ENCODE measurements at places on chromosomes 7 and 10.

GRCh38 chr7:66927348-66927948 lies 6.4 kb downstream of the TMEM248 start:
- no peak for DNase-seq

- no peak for DNase-seq
Observed at GRCh38 chr7:32058002-32058401, 12.2 kb downstream of the PDE1C start.

- DNase-seq: no peak
Observed at GRCh38 chr10:122678266-122678665, 21.4 kb downstream of the C10orf120 start.

DNA sequence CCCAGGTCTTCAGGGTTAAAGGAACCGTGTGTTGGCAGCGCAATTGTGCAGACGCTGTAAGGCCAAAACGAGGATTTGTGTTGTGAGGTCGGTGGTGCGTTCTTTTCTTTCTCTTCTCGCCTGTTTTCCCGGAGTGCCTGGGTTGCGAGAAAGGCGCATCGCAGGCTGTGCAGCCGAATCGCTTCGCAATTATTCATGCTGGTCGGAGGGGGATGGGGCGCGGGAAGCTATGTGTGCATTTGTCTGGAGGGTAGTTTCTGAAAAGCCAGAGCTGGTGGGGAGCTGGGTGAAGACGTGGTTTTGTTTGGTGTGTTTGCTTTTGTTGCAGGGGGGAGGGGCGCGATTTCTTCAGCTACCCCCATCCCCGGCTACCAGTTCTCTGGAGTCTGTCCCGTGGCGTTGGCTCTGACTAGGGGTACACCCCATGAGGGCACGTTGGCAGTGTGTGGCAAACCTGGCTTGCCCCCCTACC lies 2.1 kb downstream of the MXI1 start:
- DNase-seq: peak; percentile 77

DNA sequence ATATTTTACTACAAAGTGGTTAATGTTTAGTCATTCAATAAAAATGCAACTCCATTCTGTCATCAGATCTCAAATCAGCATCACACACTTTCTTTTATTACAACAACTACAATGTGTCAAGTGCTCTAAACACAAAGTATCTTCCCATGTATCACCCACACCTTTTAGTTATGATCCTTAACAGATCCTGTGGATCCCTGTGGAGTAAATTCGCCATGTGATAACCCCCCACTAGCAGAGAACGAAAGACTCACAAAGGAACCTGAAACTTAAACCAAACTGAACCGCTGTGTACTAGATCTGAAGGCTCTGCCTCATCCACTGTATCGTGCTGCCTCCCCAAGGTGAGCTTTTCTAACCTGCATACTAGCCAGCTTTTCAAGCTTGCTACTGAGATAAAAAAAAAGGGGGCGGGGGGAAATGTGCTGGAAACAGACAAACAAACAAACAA lies 1.7 kb downstream of the DPY19L1 start:
- peak; percentile 76 for DNase-seq

- peak; percentile 84 for DNase-seq
Observed at GRCh38 chr7:140342727-140343514, 55.4 kb downstream of the SLC37A3 start.

GRCh38 chr10:92267343-92267742 lies 23.5 kb downstream of the CPEB3 start:
- no peak for DNase-seq

GRCh38 chr10:124624466-124624865 lies 119.7 kb downstream of the FAM53B start:
- DNase-seq: no peak

DNA sequence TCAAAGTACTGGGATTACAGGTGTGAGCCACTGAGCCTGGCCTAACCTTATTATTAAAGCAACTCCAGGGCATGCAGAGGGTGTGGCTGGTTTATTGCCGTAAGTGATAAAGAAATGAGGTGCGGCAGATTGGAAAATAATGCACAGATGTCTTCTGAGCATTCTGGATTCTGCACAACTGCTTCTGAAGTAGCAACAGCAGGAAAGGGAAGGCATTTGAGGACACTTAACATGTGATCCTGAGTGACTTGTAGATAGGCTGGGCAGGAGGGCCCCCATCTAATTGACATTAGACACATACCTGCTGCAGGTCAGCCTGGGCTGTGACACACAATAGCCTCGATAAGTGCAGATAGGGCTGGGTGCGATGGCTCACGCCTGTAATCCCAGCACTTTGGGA lies 5.6 kb downstream of the RHBDD2 start:
- DNase-seq: no peak

DNA sequence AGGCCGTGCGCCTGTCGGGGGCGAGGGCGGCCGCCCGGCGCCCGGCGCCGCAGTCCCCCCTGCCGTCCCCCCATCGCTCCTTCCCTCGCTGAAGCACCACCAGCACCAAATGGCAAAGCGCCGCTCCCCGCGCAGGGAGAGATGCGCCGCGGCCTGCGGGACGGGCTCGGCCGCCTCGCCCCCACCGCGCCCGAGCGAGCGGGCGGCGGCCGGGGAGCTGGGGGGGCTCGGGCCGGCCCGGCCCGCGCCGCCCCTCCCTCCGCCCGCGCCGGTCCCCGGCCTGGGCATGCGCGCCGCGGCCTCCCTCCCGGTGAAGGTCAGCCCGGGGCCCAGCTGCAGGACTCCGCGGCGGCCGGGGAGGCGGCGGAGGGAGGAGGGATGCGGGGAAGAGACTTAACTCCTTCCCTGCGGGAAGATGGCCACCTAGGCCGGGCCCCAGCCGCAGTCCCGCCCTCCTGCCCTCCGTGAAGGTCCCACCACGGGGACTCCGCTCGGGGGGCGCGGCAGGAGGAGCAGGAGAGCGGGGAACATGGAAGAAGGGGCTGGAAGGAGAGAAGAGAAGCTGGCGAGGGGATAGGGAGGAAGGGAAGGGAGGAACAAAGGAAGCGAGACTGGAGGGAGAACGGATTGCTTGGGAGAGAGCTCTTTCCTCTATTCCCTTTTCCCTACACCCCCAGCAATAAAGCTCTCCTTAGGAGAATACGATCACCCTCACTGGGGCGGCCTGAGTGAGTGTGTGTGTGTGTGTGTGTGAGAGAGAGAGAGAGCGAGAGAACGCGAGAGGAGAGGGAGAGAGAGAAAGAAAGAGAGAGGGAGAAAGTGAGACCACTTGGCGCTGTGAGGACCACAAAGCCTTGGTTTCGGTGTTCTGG lies 3.4 kb upstream of the SMARCD3 start:
- peak; percentile 87 for DNase-seq

- peak; percentile 28 for DNase-seq
Observed at GRCh38 chr10:49083261-49083660, 32.1 kb downstream of the VSTM4 start.

All from endodermal cell (in vitro differentiated cells).